GM23248 (cell line): ENCODE measurements at places on chromosomes 2 and 18.

DNA sequence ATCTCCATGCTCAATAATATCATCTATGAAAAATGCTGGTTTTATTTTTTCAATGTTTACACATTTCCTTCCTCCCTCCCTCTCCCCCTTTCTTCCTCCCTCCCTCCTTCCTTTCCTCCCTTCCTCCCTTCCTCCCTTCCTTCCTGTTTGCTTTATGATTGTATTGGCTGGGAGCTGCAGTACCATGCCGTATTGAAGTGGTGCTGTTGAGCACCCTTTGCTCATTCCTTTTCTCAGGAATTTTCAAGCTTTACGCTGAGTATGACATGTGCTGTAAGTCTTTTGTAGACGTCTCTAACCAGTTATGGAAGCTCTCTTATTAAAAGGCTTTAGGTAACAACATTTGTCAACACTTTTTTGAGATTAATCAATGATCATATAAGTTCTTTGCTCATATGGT lies 100.4 kb downstream of the SNTG2 start:
- no peak overlapping the region for H3K4me3 ChIP-seq
- H3K27ac ChIP-seq, result no peak overlapping the region
- peak; percentile 34 for DNase-seq
- peaks cover 29% of the 10 kb centered on the region for H3K4me1 ChIP-seq

DNA sequence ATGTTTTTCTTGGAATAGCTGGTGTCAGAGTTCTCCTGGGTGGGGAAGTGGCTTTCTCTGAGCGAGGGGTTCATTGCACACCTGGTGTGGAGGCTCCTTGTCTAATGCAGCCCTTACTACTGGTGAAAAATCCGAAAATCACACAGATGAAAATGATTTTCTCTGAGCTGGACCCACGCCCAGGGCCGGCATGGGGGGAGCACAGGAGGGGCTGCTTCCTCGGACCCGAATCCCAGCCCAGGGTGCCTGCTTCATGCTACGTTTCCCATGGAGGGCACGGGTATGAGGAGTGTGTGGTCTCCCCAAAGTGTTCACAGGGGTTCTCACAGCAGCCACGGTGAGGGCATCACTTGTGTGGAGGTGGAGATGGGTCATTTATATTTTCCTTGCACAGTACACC lies 288.0 kb upstream of the HDAC4 start:
- no peak for DNase-seq
- H3K4me1 ChIP-seq, result no peaks in the 10 kb centered on the region
- H3K27me3 ChIP-seq, result peaks cover 3% of the 10 kb centered on the region; the same call in 1 of the 2 replicates
- H3K27ac ChIP-seq, result no peak overlapping the region

- peaks cover 93% of the 10 kb centered on the region for H3K27me3 ChIP-seq
- peaks cover 4% of the 10 kb centered on the region; the same call in 1 of the 2 replicates for H3K4me1 ChIP-seq
- no peaks in the 10 kb centered on the region for H3K36me3 ChIP-seq
- DNase-seq, result no peak
Measured at GRCh38 chr2:44939106-44940048, 2.1 kb upstream of the SIX3 start.

DNA sequence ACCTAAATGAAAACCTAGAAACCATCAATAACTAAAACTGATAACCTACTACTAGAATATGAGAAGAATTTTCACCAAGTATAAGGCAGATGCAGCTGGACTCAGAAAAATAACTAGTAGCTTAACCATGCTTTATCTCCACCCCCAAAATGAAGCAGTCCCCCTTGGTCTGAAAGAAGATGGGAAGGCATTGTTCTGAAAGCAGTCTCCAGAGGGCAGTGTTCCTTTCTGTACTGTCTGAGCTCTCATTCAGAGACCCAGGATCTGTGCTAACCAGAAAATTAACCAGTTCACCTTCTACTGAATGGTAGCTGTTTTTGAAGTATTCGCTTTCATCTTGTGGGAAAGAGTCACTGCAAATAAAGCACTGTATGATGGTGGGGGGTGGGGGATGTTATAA lies 273.0 kb downstream of the PDE11A start:
- no peaks in the 10 kb centered on the region for H3K36me3 ChIP-seq
- no peaks in the 10 kb centered on the region for H3K4me1 ChIP-seq
- peaks cover 21% of the 10 kb centered on the region; the same call in 1 of the 2 replicates for H3K27me3 ChIP-seq
- H3K27ac ChIP-seq, result no peak overlapping the region
- peak; percentile 58 for DNase-seq

DNA sequence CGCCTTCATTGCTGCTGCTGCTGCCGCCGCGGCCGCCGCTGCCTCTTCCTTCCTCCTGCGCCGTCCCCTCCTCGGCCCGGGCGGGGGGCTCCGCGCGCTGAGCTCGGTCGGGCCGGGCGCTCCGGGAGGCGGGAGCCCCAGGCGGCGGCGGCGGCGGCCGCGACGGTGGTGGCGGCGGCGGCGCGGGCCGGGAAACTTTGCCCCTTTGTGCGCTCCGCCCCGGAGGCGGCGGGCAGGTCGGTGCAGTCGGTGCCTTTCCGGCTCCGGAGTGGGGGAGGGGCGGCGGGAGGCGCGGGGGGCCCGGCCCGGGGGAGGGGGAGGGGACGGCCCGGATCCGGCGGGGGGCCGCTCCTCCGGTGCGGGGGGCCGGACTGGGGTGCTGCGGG lies 205 bp downstream of the TET3 start:
- no peaks in the 10 kb centered on the region for H3K27me3 ChIP-seq
- peak overlapping the region; percentile 50 for H3K4me3 ChIP-seq
- no peaks in the 10 kb centered on the region for H3K36me3 ChIP-seq
- H3K27ac ChIP-seq, result no peak overlapping the region
- H3K4me1 ChIP-seq, result peaks cover 22% of the 10 kb centered on the region

- no peaks in the 10 kb centered on the region for H3K27me3 ChIP-seq
- DNase-seq, result peak; percentile 46
- H3K36me3 ChIP-seq, result no peaks in the 10 kb centered on the region
Measured at GRCh38 chr18:74898965-74899364, 301.3 kb downstream of the ZNF407 start.

- no peak overlapping the region for H3K4me3 ChIP-seq
- H3K27me3 ChIP-seq, result no peaks in the 10 kb centered on the region
- H3K36me3 ChIP-seq, result no peaks in the 10 kb centered on the region
Measured at GRCh38 chr2:170585067-170585466, 130.1 kb upstream of the SP5 start.

GRCh38 chr2:127034051-127034450 lies 72.9 kb downstream of the BIN1 start:
- H3K4me3 ChIP-seq, result no peak overlapping the region
- no peaks in the 10 kb centered on the region for H3K27me3 ChIP-seq
- no peak for DNase-seq
- no peak overlapping the region for H3K27ac ChIP-seq

- H3K27me3 ChIP-seq, result 0 out of 2 replicates have a peak, but pooled peaks cover 3% of the 10 kb centered on the region
- no peaks in the 10 kb centered on the region for H3K36me3 ChIP-seq
- no peak overlapping the region for H3K27ac ChIP-seq
- DNase-seq, result no peak
- no peak overlapping the region for H3K4me3 ChIP-seq
Measured at GRCh38 chr2:120612931-120613330, 122.7 kb upstream of the GLI2 start.

- H3K4me3 ChIP-seq, result no peak overlapping the region
- no peaks in the 10 kb centered on the region for H3K36me3 ChIP-seq
- no peak overlapping the region for H3K27ac ChIP-seq
- peaks cover 18% of the 10 kb centered on the region for H3K4me1 ChIP-seq
Measured at GRCh38 chr2:213288913-213289700, 4.8 kb downstream of the SPAG16 start.

GRCh38 chr2:72995430-72996116 lies 75.9 kb downstream of the SFXN5 start:
- H3K27me3 ChIP-seq, result no peaks in the 10 kb centered on the region
- no peak overlapping the region for H3K27ac ChIP-seq
- peaks cover 10% of the 10 kb centered on the region for H3K4me1 ChIP-seq
- DNase-seq, result no peak
- no peaks in the 10 kb centered on the region for H3K36me3 ChIP-seq

DNA sequence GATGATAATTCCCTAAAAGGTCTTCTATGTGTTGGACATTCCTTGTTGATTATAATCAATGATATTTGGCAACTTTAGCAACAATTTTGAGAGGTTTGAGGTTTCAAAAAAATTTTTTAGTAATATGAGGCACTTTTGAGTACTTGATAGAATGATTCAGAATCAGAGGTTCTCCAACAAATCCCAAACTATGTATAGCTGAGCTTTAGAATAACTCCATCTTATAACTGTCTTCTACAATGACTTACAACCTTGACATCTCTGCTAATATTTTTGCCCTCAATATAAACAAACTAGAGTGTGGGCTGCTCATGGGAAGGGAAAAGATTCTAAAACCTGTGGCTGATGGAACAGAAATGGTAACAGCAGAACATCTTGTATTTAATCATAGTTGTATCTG lies 21.5 kb upstream of the SERPINB7 start:
- H3K27me3 ChIP-seq, result no peaks in the 10 kb centered on the region
- H3K27ac ChIP-seq, result no peak overlapping the region
- peaks cover 5% of the 10 kb centered on the region; the same call in 1 of the 2 replicates for H3K4me1 ChIP-seq
- H3K36me3 ChIP-seq, result no peaks in the 10 kb centered on the region
- H3K4me3 ChIP-seq, result no peak overlapping the region

- no peaks in the 10 kb centered on the region for H3K27me3 ChIP-seq
- DNase-seq, result peak; percentile 66
- peaks cover 31% of the 10 kb centered on the region for H3K36me3 ChIP-seq
- H3K4me3 ChIP-seq, result peak overlapping the region; percentile 96
Measured at GRCh38 chr2:206158563-206159345, 490 bp downstream of the NDUFS1 start.

DNA sequence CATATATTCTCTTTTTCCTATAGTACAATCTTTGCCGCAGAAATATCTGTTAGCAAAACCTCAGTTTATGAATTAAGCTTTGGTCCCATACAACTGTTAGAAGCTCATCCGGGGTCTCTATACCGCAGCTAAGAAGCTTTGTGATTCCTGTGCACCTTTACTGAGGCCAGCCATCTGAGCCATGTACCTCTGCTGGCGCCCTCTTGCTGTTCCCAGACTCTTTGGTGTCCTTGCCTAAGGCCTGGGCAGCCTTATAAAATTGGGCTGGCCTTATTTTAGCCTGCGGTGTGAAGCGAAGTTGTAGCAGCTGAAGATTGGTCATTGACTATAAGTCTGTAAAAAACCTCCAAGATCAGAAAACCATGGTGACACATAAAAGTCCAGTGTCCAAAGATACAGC lies 1135.1 kb upstream of the CHAC2 start:
- no peaks in the 10 kb centered on the region for H3K36me3 ChIP-seq
- H3K27ac ChIP-seq, result no peak overlapping the region
- H3K27me3 ChIP-seq, result no peaks in the 10 kb centered on the region
- no peak overlapping the region for H3K4me3 ChIP-seq

DNA sequence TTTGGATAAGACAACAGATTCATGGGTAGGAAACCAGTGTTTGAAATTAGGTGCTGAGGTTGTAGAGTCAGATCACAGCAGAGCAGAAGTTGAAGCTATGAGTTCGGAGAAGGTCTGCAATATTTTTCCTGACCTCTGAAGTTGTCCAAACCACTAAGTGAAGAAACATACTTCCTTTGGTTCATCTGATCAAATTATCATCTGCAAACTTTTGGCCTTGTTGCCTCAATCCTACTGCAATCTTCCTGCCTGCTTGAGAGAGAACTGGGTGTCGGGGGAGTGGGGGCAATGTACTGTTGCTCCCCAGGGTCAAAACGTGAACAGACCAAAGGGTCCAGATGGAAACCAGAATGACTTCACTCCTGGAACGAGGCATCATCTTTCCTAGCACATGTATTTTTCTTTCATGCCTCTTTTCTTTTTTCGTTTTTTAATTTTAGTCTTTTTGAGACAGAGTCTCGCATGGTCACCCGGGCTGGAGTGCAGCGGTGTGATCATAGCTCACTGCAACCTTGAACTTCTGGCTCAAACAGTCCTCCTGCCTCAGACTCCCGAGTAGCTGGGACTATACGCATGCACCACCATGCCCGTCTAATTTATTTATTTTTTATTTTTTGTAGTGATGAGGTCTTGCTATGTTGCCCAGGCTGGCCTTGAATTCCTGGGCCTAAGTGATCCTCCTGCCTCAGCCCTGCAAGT lies 42.7 kb downstream of the RAB31 start:
- H3K4me3 ChIP-seq, result no peak overlapping the region
- H3K27ac ChIP-seq, result no peak overlapping the region
- no peak for DNase-seq
- H3K4me1 ChIP-seq, result no peaks in the 10 kb centered on the region; the same call in 1 of the 2 replicates
- H3K36me3 ChIP-seq, result no peaks in the 10 kb centered on the region

- H3K36me3 ChIP-seq, result no peaks in the 10 kb centered on the region
- no peak for DNase-seq
- H3K27me3 ChIP-seq, result no peaks in the 10 kb centered on the region; the same call in 1 of the 2 replicates
- H3K4me3 ChIP-seq, result peak overlapping the region; percentile 68
- no peak overlapping the region for H3K27ac ChIP-seq
Measured at GRCh38 chr2:24009367-24009679, 562 bp upstream of the MFSD2B start.

DNA sequence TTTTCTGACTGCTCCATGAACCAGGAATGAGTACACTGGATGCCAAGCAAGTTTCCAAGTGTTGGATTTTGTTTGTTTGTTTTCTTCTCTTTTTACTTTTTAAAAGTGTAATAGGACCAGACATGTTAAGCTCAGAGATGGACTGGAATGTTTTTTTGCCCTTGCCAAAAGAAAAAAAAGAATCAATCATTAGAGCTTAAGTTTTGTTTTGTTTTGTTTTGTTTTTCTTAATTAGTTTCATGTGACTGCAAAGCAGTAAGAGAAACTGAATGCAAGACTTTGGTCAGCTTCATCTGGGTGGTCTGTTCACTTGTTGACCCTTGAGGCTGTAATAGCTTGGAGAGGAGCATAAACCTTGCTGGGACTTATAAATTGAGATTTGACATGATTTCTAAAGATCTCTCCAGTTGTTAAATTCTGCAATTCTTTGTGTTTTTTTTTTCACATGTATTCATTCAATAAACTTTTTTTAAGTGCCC lies 42.4 kb upstream of the SLC1A4 start:
- no peak overlapping the region for H3K27ac ChIP-seq
- H3K4me1 ChIP-seq, result peaks cover 5% of the 10 kb centered on the region
- DNase-seq, result no peak
- H3K27me3 ChIP-seq, result no peaks in the 10 kb centered on the region

GRCh38 chr18:75010689-75011088 lies 198.2 kb downstream of the PTGR3 start:
- H3K4me3 ChIP-seq, result no peak overlapping the region
- H3K4me1 ChIP-seq, result no peaks in the 10 kb centered on the region
- no peak overlapping the region for H3K27ac ChIP-seq
- no peaks in the 10 kb centered on the region for H3K27me3 ChIP-seq

DNA sequence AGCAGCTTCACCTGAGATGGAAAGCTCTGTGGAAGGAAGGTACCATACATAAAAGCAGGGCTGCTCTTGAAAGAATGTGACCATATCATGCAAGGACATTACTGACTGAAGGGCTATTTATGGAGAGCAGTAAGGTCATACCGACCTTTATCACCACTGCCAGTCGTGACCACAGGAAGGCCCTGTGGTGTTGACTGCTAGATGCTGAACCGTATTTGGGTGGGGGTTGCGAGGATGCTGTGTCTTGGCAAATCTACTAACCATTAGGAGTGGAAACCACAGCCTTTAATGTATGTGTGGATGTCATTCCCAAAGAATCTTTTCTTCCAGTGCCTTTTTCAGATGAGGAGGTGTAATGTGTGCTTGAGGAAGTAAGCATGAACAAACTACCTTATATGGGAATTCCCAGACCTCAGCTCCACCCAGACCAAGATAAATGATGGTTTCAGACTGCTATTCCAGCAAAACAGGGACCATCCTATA lies 60.8 kb downstream of the LIMS1 start:
- peak overlapping the region; percentile 92 for H3K27ac ChIP-seq
- DNase-seq, result peak; percentile 74
- H3K27me3 ChIP-seq, result no peaks in the 10 kb centered on the region
- H3K4me3 ChIP-seq, result peak overlapping the region; percentile 48
- H3K4me1 ChIP-seq, result peaks cover 36% of the 10 kb centered on the region
- H3K36me3 ChIP-seq, result no peaks in the 10 kb centered on the region

- no peaks in the 10 kb centered on the region for H3K27me3 ChIP-seq
- H3K27ac ChIP-seq, result no peak overlapping the region
- DNase-seq, result no peak
Measured at GRCh38 chr2:180660881-180661685, 319.3 kb upstream of the UBE2E3 start.
